Activated CD4-positive, alpha-beta T cell treated with anti-CD3 and anti-CD28 coated beads, Interleukin-2, amount 10 ng/mL, durations not matched to agents 7 days and 5 days (primary cell): ENCODE measurements at places on chromosomes 2 and 18.

- DNase-seq, result no peak
Observed at GRCh38 chr2:241041589-241042158, 43.3 kb downstream of the SNED1 start.

- no peak for DNase-seq
Observed at GRCh38 chr2:106572541-106573450, 85.6 kb downstream of the CD8B2 start.

DNA sequence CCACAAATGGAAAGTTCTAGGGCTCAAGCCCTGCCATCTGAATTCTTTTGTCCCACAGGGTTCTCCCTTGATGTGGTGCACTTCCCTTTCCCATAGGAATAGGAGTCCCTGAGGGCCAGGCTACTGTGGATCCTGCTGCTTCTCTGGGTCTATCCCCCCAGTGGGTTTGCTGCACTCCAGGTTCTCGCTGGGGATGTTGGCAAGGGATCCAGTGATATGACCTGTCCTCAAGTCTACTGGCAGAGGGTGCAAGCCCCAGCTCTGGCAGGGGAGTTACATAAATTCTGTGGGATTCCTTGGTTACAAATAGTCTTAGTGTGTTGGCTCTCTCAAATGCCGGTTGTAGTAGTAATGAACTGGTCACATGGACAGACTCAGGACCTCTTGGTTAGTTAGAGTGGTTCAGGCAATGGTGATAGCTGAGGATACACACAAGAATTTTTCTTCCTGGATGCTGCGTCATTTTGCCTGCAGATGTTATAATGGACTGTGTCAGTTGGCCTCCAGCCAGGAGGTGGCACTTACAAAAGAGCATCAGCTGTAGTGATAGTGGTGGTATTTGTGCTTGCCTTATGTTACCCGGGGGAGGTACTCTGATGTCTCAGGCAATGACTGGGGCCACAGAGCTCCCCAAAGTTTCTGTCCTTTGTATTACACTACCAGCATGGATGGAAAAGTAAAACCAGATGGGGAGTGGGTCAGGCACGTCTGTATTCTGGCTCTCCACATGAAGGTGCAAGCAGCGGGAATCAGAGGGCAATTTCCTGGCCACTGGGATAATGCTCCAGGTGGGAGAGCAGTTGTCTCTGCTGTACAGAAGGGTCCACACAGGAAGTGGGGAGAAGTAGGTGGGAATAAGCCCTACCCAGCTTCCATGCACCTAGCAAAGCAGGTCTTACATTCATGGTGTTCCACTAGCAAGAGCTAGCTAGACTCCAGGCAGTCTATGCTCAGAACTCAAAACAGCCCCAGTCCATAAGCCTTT is 267.9 kb downstream of the SOX11 start:
- DNase-seq, result no peak

- no peak for DNase-seq
Observed at GRCh38 chr2:37326285-37326684, 1.7 kb upstream of the PRKD3 start.

GRCh38 chr18:2905854-2906703 is 59.3 kb downstream of the EMILIN2 start:
- peak; percentile 49 for DNase-seq

DNA sequence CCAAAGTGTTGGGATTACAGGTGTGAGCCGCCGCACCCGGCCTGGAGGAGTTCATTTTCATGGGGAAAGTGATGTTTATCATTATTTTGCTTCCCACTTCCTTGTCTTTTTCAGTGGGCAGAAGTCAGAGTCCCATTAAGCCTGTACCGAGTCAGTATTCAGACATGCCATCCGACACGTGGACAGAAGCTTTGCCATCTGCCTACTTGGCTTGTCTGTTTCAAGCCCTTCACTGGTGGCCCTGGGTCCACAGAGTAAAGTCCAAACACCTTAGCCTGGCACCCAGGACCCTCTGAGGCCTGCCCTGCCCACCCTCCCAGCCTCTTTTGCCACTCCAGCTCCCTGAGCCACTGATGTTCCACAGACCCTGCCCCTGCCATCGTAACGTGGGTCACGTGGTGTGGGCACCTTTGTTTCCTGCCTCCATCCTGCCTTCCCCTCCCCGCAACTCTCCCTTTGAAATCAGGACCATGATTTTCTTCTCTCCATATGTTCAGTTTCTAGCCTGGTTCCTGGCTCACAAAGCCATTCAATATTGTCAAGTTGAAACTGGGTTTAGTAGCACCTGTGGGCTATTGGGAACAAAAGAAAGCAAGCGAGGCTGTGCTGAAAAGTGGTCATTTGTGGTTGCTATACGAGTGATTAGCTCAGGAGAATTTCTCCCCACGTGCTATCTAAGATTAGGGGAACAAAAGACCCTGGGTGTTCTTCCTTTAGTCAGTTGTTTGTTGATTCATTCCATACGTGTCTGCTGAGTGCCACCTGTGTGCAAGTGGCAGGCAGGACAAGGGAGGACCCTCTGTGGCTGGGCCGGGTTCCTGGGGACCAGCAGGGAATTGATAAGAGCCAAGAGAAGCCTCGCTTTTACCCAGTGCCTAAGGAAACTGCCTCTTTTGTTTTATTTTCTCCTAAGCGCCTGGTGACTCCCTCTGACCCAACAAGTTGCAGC is 5.1 kb upstream of the ODC1 start:
- no peak for DNase-seq

- no peak for DNase-seq
Observed at GRCh38 chr2:99139003-99139402, 2.5 kb upstream of the C2orf15 start.

- DNase-seq, result no peak
Observed at GRCh38 chr18:56835331-56835730, 184.2 kb downstream of the WDR7 start.

DNA sequence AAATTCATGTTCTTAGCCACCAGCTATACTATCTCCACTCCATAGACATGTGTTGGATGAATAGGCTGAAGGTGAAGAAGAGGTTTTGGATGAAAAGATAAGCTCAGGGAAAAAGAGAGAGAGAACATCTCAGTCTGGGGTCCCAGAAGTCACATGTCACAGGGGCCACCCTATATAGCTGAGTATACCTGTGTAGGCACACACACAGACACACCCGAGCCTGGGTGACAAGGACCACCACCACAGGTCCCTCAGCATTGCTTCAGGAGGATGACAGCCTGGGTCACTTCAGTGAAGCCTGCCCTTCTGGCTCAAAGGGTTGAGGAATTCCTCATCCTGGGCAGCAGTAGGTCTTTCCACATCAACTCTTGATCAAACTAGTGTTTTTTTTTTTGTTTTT is 56.2 kb downstream of the POLR1A start:
- DNase-seq, result no peak

GRCh38 chr2:105917226-105917625 is 172.5 kb downstream of the NCK2 start:
- no peak for DNase-seq

- DNase-seq, result no peak
Observed at GRCh38 chr2:40680547-40680946, 228.7 kb upstream of the SLC8A1 start.

DNA sequence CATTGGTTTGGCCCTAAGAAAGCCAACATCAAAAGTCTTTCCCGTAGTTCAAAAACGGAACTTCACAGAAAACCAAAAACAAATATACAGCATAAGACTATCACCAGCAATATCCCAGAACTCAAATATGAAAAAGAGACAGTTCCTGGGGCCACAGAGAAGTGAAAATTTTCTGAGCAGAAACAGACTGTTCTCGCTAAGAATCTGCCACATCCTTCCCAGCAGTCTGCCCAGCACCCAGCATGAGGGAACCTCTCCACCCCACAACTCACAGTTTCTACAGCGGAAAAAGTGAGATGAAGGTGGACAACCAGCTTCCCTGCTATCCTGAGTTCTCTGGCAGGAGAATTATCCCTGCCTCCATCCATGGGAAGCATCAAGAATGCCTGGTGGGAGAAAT is 26.7 kb upstream of the TMEM163 start:
- DNase-seq, result no peak

GRCh38 chr2:165567273-165567672 is 97.8 kb downstream of the CSRNP3 start:
- DNase-seq, result no peak

DNA sequence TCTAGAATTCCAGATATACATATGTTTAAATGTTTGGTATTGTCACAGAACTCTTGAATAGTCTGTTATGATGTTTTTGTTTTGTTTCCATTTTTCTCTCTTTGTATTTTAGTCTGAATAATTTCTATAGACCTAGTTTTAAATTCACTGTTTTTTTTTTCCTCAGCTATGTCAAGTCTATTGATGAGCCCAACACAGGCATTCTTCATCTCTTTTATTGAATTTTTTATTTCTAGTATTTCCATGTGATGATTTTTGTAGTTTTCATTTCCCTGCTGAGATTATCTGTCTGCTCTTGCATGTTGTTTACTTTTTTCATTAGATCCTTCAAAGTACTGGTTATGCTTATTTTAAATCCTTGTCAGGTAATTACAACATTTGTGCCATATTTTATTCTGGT is 254.7 kb downstream of the C1D start:
- no peak for DNase-seq

DNA sequence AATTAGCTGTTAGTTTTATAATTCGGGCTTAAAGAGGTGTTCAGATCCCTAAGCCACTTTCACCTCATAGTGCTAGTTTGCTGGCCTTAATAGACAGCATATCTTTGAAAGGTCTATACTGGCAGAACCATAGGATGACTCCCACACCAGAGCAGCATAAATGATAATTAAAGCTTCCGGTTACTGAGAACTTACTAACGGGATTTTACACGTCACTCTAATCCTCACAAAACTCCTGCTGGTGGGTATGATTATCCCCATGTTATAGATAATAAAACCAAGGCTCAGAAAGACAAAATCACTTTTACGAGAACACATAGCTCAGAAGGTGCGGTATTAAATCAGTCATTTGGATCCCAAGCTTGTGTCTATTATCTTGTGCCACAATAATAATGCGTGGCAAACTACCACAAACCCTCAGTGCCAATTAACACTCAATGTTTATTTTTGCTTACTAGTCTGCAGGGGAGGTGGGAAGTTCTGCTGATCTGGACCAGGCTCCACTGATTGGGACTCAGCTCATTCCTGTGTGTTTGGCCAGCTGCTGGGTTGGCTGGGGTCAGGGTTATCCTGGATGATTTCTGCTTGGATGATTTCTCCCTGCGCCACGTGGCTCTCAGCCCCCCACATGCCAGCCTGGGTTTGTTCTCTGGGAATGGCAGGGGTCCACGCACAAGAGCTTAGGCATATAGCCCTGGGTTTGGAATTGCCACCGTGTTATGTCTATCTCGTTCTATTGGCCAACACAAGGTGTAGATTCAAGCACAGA is 62.3 kb downstream of the TRIB2 start:
- no peak for DNase-seq

DNA sequence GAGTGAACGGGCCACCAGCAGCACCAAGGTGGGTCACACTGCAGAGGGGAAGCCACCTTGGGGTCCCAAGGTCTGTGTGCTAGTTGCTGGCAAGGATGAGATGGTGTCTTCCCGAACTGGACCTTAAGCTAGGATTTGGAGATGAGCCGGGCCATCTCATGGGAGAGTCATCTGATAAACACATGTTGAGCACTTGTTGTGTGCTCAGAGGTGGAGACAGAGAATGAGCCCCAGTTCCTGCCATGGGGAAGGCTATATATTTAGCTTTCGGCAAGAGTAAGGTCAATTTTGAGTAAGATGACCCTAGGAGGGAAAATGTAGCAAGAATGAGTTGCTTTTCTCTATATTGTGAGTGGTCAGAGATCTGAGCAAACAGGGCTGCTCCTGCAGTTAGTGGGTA is 41.4 kb upstream of the RPL31 start:
- DNase-seq, result no peak

DNA sequence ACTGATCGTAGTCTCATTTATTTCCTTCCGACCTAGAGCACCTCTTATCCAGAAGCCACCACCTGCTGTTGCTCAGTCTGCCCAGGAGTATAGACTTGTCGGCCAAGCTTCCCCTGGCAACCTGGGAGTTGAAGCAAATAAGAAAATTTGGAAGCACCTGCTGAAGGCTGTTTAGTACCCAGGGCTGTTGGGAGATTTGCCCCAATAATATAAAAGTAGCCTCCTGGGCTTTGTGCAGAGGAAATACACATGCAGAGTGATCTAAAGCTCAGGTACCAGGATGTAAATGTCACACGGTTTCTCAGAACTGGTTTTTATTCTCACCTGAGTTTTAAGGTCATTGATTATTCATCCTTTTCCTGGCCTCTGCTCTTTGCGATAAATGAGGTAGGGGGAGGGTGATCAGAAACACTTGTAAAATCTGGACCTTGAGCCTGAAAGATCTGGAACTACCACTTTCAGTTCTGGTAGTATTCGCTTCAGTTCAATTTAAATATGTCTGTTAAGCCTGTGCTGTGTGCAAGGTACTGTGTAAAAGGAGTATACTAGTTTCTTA is 789 bp upstream of the COX7A2L start:
- DNase-seq, result no peak

DNA sequence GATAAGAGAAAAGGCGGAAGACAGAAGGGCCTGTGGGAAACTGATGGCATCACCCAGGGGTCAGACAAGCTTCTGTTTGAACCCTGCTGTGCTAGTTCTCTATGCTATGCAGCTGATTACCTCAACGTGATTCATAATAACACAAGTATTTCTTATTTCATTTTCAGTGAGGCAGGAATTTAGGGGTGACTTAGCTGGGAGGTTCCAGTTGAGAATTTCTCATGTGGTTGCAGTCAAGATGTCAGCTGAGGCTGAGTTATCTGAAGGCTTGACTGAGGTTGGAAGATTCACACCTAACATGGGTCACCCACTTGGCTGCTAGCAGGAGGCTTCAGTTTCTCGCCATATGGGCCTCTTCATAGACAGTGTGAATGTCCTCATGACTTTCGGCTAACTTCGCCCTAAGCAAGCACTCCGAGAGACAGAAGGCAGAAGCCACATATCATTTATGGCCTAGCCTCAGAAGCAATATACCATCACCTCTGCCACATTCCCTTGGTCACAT is 34.0 kb upstream of the TMEM131 start:
- no peak for DNase-seq

- DNase-seq, result no peak
Observed at GRCh38 chr2:234254783-234255521, 204.4 kb downstream of the SPP2 start.

DNA sequence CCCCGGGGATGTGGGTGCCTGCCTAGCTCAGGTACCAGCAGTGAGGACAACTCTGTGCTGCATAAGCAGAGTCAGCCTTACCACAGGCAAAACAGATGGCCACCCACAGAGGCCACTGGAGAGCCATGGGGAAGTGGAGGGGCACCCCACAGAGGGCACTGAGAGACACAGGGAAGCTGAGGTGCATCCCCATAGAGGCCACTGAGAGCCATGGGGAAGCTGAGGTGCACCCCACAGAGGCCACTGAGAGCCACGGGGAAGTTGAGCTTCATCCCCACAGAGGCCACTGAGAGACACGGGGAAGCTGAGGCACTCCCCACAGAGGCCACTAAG is 134.1 kb upstream of the EPAS1 start:
- no peak for DNase-seq

DNA sequence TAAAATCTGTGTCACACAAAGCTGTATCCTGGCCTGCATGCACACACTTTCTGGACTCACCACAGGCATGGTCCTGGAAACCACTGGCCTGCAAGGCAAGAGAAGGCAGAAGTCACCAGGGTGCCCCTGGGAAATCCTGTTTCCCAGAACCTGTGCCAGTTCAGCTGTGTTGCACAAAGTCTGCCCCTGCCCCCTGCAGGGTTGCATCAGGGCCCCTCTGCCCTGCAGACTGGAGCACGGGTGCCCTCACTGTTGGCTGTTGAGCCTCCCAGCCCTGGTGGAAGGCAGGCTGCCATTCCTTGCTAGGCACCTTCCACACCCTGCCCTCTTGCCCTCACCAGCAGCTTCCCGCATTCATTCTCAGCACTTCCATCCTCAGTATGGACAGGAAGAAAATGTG is 18.0 kb upstream of the TUBB6 start:
- no peak for DNase-seq
